ENCODE measurements at places on chromosomes 13 and 19.

DNA sequence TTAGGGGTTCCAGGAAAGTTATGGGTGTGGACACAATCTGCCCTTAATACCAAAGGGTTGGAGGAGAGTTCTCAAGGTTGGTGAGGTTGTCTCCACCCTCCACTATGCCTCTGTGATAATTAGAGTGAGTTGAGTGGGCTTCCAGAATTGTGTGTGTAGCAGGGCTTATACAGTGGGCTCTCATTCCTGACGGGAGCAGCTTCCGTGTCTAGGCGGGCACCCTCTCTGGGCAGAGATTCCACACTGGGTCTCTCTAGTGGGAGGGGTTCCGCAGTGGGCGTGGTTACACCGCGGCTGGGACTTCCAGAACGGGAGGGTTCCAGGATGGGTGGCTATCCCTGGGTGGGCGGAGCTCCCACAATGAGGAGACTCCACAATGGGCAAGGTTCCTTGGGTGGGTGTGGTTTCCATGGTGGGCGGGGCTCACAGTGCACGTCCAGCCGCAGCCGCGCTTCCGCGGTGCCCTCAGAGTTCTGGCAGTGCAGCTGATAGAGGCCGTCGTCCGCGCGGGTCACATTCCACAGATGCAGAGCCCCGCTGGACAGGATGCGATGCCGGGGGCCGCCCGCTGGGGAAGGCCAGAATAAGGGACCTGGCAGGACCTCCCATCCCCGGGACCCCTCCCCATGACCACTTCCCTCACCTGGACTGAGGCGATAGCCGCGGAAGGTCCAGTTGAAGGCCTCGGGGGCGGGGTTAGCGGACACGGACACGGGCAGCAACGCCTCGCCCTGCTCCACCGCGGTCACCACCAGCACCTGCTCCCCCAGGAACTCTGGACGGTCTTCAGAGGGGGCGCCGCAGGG is 8.4 kb downstream of the NPHS1 start:
- DNase-seq: no peak

GRCh38 chr19:7823686-7824301 is 6.2 kb upstream of the EVI5L start:
- no peak for DNase-seq

DNA sequence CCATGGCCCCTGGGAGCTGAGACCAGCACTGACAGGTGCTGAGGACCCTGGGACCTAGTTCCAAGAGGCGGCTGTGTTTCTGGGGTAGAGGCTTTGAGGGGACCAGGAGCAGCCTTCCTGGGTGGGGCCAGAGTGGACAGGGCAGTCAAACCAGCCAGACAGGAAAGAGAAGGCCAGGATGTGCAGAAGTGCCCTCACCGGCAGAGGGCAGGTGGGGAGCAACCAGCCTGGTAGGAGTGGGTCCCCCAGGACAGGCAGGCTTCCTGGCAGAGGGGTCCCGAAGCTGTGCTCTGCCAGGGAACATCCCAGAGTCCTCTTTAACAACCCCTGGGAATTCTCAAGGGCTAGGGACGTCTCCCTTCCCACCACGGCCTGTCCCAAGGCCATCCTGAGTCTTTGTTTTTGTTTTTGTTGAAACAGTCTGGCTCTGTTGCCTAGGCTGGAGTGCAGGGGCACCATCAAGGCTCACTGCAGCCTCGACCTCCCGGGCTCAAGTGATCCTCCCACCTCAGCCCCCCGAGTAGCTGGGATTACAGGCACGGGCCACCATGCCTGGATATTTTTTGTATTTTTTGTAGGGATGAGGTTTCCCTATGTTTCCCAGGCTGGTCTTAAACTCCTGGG is 3.0 kb upstream of the HIPK4 start:
- DNase-seq: no peak

GRCh38 chr13:45784755-45785675 is 66.5 kb downstream of the SIAH3 start:
- DNase-seq: no peak

GRCh38 chr13:62837895-62838294 is 1422.2 kb upstream of the PCDH20 start:
- DNase-seq: no peak

GRCh38 chr19:33234092-33234491 is 8.4 kb upstream of the SLC7A10 start:
- no peak for DNase-seq

- DNase-seq: no peak
Measured at GRCh38 chr19:55345101-55345817, 5.6 kb downstream of the KMT5C start.

DNA sequence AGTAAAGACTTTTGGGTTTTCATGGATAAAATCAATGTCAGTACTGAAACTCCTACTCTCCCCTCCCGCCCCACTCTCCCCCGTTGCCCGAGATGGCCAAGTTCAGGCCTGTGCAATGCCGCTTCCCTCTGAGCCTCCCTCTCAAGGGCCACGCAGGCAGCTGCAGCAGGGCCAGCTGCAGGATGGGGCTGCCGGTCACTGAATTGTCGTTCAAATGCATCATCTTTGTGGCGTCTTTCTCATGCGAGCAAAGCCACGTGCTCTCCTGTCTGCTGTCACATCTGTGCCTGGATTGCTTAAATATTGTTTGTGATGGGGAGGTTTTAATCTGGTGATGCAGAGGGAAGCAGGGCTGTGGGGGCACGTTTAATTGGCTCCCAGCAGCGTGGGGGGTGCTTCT is 26.6 kb downstream of the SHISA2 start:
- no peak for DNase-seq

- DNase-seq: no peak
Measured at GRCh38 chr13:26457212-26457611, 100.3 kb upstream of the WASF3 start.

GRCh38 chr13:81990652-81991051 is 1649.7 kb upstream of the SPRY2 start:
- DNase-seq: no peak

DNA sequence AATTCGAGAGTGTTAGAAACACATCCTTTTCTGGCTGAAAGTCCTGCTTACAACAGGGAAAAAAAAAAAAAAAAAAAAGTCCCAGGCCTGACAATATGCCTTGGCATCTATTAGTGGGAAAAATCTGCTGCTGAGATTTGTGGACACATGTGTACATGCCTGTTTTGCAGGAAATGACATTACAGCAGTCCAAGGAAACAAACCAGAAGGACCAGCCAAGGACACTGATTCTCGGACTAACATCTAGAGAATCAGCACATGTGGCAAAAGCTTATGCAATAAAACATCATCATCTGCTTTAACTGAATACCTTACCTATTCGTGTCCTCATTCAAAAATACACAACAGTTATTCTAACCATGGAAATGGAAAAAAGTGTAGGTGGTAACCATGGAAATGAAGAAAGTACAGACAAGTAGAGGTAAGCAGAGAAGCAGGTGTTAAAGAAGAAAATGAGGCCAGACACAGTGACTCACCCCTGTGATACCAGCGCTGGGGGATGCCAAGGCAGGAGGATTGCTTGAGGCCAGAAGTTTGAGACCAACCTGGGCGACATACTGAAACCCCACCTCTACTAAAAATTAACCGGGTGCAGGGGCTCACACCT is 9.4 kb upstream of the DPY19L3 start:
- no peak for DNase-seq

DNA sequence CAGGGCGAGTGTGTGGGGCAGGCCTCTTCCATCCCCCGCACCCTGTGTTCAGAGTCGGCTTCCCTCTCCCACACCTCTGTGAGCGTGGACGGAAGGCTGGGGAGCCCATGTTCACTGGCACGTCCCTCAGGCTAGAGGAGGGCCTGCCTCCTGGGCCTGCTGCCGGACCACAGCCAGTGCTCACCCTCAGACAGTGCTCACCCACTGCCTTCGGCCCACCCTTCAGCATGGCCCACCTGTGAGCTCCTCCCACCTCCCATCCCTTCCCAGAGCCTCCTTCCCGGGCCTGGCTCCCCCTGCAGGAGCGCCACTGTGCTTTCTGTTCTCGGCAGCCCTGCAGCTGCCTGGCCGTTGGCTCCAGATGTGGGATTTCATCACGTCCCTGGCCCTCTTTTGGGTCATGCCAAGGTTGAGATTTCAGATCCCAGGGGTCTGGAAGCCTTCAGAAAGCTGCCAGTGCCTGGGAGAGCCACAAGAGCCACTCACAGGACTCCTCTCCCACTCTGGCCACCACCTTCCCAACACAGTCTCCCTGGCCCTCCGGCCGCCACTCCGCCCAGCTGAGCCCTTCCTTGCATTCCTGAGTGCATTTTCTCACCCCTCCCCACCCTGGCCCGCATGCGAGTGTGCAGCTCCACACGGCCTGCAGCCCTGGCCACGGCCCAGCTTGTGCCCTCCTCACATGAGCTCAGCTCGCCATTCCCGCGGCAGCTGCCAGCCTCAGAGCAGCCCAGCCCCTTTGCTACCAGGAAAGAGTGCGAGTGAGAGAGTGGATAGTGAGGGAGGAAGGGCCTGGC is 25.3 kb downstream of the CAPN12 start:
- no peak for DNase-seq

- no peak for DNase-seq
Measured at GRCh38 chr19:29545866-29546582, 20.2 kb downstream of the VSTM2B start.

GRCh38 chr13:108323031-108323430 is 53.5 kb downstream of the TNFSF13B start:
- no peak for DNase-seq

- no peak for DNase-seq
Measured at GRCh38 chr19:46049597-46049996, 8.8 kb upstream of the IGFL4 start.

GRCh38 chr13:109096101-109096500 is 466.7 kb downstream of the MYO16 start:
- DNase-seq: no peak

DNA sequence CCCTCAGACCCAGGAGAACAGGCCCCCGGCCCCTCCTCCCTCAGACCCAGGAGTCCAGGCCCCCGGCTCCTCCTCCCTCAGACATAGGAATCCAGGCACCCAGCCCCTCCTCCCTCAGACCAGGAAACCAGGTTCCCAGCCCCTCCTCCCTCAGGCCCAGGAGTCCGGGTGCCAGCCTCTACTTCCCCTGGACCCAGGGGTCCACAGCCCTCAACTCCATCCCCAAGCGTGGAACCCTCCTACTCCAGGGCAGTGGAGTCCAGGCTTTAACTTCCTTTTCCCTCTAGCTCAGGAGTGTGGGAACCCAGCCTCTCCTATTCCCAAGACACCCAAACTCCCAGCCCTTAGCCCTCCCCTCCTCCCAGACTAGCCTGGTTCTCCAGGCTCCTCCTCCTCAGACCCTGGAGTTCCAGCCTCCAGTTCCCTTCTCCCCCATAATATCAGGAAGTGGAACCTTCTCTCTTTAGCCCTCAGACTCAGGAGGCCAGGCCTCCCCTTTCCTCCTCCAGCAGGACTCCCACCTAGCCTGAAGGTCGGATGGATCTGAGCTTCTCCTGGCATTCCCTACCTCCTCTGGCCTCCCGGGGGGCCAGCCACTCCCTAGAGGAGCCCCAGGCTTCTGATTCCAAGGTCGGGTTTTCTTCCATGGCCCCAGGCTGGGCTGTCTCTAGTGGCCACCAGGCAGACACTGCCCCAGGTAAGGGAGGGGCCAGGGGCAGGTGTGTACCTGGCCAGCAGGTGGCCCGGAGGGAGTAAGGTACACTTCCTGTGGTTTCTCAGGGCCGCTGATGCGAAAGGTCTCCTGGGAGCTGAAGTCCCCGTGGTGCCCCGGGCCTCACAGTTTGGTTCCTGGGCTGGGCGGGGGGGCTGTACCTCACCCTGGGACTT is at the start of gene TMC4:
TSS of gene TMC4 (minus strand) at position 690 of the 888 bp plus-strand sequence. CDS start at position 647, 43 bp downstream.
- no peak for DNase-seq

DNA sequence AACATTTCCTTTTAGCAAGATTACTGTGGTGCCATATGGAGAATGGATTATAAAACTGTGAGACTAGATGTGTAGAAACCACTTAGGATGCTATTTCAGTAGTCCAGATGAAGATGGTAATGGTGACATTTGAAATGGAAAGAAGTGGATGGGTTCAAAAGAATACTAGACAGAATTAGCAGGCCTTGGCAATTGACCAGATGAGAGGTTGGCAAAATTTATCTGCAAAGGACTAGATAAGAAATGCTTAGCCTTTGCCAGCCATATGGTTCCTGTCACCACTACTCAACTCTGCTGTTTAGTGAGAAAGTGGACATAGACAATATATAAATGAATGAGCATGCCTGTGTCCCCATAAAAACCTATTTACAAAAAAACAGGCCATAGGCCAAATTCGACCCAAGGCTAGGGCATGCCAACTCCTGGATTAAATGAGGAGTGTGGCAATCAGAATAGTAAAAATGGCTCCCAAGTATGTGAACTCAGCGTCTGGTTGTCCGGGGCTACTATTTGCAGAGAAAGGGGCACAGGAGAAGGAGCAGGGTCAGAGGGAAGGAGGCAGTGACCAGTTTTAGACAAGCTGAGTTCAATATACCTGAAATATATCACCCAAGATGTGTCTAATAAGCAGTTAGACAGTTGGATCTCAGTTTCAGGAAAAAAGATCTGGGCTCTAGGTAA is 98.4 kb downstream of the ENOX1 start:
- no peak for DNase-seq

GRCh38 chr13:62129000-62129551 is 713.4 kb upstream of the PCDH20 start:
- DNase-seq: no peak

DNA sequence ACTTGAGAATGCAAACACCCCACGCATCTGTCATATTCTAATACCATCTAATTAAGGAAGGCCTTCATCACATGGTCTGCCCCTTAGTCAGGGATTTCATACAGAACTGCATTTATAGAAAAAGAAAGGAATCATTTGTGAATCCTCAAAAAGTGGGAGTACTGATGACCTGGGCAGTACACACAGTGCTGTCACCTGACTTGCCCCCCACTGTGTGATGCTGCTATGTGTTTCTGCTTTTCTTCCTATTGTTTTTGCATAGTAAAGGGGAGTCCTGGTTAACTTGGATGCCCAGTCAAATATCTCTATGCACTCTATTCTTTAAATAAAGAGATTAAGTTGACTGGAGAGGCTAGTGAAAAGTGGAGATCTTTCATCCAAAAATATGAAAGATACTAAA is 1921.2 kb upstream of the PRR20A start:
- DNase-seq: no peak

DNA sequence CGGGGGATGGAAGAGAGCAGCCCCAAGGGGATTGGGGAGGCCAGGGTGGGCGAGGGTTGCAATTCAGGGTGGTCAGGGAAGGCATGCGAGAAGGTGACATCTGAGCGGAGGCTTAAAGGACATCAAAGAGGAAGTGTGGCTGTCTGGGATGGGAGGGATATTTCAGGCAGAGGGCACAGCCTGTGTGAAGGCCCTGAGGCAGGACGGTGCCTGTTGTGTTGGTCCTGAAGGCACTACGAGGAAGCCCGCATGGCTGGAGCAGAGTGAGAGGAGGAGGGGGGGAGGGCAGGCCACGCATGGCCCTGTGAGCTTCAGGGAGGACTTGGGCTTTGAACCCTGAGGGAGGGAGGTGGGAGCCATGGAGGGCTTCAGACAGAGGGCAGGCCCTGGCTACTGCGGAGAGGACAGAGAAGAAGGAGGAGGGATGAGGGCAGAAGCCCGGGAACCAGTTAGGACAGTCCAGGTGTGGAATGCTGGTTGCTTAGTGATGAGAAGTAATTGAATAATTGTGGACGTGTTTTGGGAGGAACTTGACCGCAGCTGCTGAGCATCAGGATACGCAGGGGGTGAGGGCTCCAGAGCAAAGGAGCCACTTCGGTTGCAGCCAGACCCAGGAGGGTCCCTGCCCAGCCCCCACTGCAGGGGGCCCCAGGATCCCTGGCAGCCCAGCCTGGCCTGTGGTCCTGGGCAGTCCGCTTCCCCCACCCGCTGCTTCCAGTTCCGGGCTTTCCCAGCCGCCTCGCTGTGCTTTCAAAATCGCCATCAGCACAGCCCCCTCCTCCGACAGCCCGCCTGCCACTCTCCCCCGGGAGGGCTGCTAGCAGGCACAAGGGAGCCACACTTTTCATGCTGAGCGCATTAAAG is 6.2 kb downstream of the TLE6 start:
- DNase-seq: no peak

All from AG04449 (cell line).